IPS DF 6.9 (cell line): ENCODE measurements at places on chromosomes 13 and 19.

DNA sequence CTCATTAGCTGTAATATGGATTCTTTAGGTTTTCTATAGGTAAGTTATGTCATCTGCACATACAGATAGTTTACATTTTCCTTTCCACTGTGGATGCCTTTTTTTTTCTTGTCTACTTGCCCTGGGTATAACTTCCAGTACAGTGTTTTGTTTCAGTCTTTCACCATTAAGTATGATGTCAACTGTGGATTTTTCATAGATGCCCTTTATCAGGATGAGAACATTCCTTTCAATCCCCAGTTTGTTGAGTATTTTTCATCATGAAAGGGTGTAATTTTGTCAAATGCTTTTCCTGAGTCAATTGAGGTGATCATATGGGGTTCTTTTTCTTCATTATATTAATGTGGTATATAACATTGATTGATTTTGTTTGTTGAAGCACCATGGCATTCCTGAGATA lies 43.6 kb upstream of the SACS start:
- DNase-seq = no peak

GRCh38 chr13:51551416-51551815 lies 32.8 kb upstream of the WDFY2 start:
- no peak for DNase-seq

GRCh38 chr13:33497146-33497845 lies 211.7 kb upstream of the STARD13 start:
- DNase-seq = no peak

DNA sequence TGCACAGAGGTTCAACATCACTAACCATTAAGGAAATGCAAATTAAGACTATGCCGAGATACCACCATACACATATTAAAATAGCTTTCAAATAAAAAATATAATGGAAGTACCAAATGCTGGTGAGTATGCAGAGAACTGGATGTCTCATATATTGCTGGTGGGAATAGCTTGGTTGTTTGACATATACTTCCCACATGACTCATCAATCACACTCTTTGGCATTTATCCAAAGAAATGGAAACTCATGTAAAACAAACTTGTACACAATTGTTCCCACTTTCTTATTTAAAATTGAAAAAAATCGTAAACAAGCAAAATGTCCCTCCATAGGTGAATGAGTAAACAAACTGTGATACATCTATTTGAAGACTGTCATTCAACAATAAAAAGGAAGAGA lies 982.6 kb upstream of the ATXN8OS start:
- no peak for DNase-seq

GRCh38 chr19:49746206-49746958 lies 16.7 kb downstream of the TSKS start:
- DNase-seq = peak; percentile 89

DNA sequence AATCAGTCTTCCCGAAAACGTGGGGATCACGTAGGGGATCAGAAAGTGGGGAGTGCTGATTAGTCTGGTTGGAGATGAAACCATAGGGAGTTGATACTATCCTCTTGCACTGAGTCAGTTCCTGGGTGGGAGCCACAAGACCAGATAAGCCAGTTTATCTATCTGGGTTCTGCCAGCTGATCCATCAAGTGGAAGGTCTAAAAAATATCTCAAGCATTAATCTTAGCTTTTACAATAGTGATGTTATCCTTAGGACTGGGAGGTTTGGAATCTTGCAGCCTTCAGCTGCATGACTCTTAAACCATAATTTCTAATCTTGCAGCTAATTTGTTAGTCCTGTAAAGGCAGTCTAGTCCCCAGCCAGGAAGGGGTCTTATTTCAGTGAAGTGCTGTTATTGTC lies 2474.2 kb downstream of the PCDH9 start:
- no peak for DNase-seq

DNA sequence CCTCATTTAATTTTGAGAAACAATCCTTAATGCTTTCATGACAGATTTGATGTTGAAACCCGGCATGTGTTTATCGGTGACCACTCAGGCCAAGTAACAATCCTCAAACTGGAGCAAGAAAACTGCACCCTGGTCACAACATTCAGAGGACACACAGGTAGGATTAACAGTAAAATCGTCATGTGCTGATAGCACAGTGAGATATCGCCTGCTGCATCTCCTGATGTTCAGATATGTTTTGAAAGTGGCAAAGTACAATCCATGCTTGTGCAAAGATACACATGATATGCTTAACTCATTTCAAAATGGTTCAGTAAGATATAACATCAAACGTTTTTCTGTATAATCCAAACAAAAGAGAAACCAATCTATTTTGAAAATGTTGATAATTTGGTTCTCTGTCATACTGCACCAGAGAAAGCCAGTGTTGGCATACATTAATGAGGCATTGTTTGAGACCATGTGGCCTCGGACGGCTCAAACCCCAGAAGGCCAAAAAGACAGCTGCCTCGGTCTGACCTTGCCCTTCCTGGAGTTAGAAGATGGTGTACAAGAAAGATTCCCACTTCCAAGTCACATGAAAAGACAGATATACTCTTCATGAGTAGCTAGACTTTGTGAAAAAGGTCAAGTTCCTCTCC lies 76.2 kb downstream of the DHRS12 start:
- no peak for DNase-seq

DNA sequence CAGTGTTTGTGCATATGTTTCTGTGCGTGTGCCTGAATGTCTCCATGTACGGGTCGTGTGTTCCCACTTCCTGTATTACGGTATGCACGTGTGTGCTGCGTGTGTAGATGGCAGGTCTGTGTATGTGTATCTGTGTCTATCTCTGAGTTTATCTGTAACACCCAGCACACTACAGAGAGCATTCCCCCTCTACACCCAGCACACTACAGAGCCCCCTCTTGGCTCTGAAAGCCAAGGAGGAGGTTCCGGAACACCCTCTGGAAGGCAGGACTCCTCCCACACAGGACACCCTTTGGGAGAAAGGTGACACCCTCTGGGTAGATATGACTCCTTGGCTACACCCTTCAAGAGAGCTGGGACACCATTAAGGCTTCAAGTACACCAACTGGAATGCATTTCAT lies 2.1 kb upstream of the ERFL start:
- DNase-seq = no peak

DNA sequence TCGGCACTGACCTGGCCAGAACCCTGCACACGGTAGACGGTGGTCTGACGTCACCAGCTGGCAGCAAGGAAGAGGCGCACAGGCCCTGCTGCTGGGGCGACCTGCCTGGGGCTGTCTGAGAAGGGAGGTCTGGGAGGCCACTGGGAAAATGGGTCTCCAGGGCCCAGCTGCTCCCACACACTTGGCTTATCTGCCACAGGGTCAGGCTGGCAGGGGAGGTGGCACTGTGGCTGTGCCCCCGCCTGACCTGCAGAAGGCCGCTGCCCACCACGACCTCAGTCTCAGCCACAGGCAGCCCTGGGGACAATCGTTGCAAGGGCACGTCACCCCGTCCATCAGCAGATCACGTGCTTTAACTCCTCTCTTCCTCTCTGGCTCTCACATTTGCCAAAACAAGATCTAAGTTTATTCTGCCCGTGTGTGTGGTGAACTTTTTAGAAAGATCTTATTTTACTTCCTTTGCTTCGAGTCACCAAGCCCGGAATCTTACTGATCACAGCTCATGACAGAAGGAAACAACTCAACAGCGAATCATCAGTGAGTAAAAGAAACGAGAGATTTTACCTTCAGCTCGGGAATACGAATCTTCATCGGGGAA lies 45.2 kb upstream of the RANBP3 start:
- DNase-seq = no peak

- DNase-seq = peak; percentile 9
These were observed 94.3 kb downstream of the ERCC5 start for GRCh38 chr13:102940143-102940542.

- no peak for DNase-seq
These were observed 43.3 kb downstream of the SPATA13 start for GRCh38 chr13:24203811-24204210.

DNA sequence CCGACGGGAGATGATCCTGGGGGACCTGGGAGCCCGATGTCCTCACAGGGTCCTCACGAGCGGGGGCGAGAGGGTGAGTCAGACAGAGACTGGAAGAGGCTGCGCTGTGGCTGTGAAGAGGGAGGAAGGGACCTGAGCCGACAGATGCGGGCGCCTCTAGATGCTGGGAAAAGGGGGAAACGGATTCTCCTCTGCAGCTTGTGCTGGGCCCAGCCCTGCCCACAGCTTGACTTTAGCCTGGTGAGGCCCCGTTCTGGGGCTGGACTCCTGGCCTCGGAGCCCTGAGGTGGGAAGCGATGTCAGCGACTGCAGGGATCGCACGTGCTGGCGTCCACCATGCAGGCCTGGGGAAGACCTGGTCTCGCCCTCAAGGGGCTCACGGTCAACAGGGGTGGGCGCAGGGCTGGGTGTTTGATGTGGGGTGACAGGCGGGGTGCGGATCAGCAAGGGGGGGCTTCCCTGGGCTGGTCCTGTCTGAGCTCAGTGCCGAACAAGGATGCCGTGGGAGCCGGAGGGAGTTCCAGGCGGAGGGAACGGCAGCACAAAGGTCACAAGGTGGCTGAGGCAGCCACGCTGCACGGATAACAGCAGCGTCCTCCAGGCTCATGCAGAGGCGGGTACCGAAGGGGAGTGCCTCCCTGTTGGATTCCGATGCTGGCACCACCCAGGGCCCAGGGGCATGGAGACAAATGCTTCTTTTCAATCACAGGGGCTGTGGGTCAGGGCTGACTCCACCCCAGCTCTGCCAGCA lies 31.8 kb downstream of the PIP5K1C start:
- no peak for DNase-seq

GRCh38 chr13:99968521-99969452 lies 2.8 kb downstream of the ZIC5 start:
- no peak for DNase-seq

GRCh38 chr19:1047696-1048147 lies 7.8 kb downstream of the ABCA7 start:
- no peak for DNase-seq

DNA sequence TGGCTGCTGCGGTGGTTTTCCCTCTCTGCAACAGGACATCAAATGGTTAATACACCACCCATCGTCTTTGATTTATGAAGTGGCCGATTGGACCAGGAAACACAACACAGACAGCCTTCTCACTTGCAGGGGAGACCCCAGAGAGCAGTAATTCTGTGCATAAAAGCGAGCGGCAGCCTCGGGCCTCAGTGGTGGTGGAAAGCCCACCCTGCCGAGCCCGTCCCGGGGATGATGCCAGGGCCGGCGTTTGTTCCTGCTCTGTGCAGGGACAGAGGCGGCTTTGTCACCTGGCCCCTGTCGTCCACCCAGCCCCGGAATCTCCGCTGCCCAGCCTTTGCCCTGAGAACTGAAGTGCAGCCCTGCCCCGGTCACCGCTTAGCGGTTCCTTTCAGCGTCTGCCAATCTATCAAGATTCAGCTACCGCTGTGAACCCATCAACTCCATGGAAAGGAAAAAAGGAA lies 184.4 kb downstream of the TSHZ3 start:
- DNase-seq = no peak

GRCh38 chr19:46766569-46767317 lies 20.5 kb upstream of the STRN4 start:
- DNase-seq = no peak

DNA sequence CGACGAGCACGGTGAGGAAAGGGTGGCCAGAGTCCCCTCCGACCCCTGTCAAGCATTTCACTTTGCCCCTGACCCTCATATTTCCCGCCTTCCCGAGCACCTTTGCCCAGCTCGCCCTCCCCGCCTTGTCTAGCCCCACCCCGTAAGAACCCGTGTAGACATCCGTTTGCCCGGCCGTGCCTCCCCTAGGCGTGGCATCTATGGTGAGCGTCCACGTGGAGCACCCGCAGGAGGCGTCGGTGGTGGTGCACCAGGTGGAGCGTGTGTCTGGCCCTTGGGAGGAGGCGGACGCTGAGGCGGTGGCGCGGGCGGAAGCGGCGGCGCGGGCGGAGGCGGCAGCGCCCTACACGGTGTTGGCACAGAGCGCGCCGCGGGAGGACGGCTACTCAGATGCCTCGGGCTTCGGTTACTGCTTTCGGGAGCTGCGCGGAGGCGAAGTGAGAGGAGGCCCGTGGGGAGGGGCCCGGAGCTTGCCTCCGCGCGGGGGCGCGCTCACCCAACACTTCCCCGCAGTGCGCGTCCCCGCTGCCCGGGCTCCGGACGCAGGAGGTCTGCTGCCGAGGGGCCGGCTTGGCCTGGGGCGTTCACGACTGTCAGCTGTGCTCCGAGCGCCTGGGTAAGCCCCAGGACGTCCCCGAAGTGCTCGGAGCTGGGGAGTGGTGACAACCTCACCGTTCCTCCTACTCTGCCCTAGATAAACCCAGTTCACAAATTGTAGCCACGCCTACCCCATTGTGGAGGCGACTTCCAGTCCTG lies 4.2 kb downstream of the LTBP4 start:
- DNase-seq = no peak

GRCh38 chr13:27562457-27562856 lies 57.9 kb downstream of the LNX2 start:
- no peak for DNase-seq

DNA sequence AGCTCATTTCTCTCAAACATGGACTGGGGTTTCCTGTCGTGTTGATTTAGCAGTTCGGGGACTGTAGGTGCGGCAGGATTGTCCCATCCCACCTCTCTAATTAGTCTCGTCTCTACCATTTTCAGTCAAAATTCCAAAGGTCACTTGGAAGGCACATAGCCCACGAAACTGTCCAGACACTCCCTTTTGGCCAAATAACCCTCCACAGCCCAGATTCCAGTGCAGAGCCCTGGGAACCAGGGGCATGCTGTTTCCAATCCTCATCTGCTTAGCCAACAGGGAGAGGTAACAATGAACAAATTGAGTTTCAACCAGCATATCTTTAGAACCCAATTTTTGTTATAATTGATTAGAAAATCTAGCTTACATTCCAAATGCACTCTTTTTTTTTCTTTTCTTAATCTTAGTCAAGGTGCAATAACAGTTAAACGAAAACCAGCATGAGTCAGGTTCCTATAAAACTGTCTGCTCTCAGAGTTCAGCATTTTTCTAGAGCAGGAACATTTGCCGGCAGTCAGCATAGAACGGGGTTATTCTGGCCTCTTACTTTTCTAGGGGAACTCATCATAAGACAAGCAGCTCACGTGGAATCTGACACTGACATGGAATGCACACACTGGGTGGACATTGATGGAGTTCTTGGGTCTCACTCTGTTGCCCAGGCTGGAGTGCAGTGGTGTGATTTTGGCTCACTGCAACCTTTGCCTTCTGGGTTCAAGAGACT lies 14.4 kb upstream of the CEBPA start:
- DNase-seq = no peak

GRCh38 chr19:1206864-1207450 lies 1.4 kb downstream of the STK11 start:
- DNase-seq = no peak

GRCh38 chr19:30003866-30004265 lies 61.8 kb downstream of the URI1 start:
- DNase-seq = no peak

DNA sequence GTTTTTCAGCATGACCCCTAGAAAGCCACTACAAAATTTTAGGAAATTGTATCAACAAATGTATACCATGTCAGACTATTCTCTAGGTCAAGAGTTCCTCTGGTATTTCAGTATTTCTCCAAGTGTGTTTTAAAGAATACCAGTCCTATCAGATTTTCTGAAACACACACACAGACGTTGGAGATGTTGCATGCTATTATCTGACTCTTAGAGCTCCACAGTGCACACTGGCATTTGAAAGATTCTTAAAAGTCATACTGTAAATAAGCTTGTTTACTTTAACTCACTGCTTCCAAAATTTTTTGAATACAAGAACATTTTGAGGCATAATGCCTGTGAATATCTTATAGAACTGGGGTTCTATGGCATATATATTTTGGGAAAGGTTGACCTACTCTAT lies 33.8 kb upstream of the VWA8 start:
- no peak for DNase-seq
